ENCODE measurements at places on chromosomes 12 and 14.

DNA sequence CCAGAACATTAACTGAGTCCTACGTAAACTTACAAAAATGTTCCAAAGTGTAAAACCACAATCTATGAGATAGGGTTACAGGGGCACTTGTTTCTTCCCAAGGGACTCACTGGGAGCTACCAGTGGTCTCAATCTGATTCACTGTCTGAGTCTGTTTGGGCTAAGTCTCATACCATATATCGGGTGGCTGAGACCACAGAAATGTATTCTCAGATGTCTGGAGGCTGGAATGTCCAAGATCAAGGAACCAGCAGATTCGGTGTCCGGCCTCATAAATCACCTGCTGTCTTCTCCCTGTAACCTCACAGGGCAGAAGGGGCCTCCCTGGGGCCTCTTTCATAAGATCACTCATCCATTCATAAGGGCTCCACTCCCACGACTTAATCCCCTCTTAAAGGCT, 616.3 kb upstream of the TMEM132C start:
- DNase-seq, result no peak

DNA sequence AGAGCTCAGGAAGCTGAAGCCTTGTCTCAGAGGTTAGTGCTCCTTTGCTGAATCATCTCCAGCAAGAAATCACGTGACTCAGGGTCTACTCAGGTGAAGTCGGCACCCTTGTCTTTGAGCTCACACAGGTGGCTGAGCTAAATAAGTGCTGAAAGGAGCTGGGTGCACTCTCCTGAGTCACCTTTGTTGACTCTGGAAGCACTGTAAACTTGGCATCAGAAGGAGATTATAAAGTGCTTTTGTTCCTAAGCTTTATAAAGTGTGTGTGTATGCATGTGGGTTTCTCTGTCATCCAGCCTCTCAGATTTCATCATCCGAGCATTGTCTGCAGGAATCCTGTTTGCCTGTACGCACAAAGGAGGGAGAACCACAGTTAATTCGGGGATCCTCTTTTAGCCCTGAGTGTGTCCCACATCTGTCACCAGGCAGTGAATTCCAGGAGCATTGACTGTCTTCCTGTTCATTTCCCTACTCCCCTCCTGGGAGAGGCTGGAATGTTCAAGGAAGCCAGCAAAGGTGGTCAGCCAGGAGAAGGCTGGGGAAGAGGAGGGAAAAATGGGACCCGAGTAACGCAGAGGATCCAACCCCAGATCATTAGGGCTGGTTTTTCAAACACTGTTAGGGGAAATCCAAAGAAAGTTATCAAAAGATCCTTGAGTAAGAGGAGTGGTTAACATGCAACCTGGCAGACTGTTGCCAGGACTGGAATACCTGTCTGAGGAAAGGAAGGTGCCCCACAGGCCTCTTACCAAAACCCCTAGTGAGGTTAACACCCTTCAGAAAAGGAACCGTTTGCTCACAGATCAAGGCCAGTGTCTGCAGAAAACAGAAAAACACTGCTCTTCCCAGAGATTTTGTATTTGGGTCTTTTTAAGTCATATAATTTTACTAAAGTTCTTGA, 157.5 kb upstream of the HIF1A start:
- no peak for DNase-seq

DNA sequence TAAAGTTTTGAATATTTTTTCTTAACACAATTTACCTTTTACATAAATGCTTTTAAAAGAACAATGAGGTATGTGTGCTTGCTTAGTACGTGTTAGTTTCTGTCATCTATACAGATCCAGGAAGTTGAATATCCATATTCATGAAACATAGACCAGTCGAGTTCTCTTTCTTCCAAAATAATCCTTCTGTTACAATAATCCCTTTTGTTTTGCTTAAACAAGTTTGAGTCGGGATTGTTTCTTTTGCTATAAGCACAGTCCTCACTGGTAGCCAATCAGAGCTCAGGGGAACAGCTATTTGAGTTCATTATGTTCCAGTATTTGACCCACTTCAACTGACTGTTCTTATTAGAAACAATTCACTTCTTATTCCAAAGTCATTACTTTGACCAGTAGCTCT, 214.7 kb upstream of the FLRT2 start:
- no peak for DNase-seq

GRCh38 chr12:112183141-112184021, 58.0 kb downstream of the TRAFD1 start:
- DNase-seq, result no peak

DNA sequence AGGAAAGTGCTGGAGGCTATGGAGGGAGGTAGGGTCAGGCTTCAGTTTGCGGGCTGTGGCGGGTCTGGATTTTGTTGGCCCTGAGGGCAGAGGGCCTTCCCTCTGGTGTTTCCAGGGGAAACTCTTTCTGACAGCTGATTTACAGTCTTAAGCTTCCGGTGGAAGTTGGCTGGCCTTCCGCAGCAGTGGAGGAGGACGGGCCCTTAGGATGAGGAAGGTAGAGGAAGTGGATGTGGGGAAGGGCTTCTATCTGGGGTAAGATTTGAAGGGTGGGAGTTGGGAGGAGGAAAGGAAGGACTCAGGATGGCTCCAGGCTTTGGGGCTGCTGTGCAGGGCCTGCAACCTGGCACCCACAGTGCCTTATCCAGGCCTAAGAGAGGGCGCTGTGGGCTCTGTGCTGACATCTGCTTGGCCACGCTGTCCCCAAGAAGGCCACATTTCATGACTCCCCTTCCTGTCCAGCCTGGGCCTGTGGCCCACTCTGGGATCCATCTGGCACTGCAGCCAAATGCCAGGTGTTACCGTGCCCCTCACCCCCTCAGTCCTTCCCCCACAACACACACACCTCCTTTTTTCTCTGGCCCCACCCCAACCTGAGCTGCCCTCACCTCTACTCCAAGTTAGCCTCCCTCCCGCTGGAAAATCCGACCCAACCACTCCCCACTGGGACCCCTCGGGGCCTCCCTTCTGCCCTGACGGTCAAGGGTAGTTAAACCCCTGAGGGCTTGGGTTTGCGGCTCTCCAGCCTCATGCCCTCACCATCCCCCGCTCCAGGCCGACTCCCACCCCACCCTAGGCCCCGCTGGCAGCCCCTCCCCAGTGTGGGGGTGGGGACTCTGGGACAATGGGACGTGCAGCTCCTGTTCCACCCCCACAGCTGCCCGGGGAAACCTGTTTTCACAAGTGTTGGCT, 7.7 kb upstream of the PPP1R13B start:
- DNase-seq, result peak; percentile 46

GRCh38 chr12:113961921-113962710, 4.0 kb downstream of the RBM19 start:
- no peak for DNase-seq

GRCh38 chr12:19529951-19530636, 90.8 kb downstream of the AEBP2 start:
- no peak for DNase-seq

DNA sequence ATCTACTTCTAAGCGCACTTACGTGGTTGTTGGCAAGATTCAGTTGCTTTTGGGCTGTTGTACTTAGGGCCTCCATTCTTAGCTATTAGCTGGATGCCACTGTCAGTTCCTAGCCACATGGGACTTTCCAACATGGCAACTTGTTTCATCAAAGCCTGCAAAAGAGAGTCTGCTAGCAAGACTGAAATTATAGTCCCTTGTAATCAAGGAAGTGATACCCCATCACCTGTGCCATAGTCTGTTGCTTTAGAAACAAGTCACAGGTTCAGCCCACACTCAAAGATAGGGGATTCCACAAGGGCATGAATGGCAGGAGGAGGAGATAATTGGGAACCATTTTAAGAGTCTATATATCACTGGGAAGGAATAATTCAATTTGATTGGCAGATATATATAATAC, 27.1 kb upstream of the SLC17A8 start:
- DNase-seq, result no peak

DNA sequence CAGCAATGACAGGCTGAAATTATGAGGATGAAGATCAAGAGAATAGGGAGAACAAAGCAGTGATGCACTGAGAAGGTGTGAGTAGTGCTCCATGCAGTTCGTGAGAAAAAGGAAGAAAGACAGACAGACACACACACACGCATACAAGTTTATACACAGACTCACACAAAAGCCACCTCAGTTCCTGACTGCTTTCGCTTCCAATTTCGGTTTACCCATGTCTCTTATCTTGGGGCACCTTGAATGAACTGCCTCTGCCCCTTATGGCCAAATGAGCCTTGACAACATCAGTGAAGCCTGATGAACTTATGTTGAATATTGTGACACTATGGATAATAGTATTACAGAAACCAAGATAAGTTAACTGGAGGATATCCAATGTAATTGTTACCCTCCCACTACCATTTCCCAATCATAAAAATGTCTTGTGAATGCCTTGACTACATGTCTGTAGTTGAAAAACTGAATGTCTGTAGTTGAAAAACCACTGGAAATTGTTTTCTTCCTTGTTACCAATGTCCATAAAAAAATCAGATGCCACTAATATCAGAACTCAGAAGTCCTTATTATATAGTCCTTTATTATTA, 380.4 kb upstream of the DDHD1 start:
- DNase-seq, result no peak

GRCh38 chr12:115375186-115375991, 691.4 kb upstream of the TBX3 start:
- DNase-seq, result no peak

GRCh38 chr12:117975006-117975405, 6.2 kb upstream of the KSR2 start:
- no peak for DNase-seq

DNA sequence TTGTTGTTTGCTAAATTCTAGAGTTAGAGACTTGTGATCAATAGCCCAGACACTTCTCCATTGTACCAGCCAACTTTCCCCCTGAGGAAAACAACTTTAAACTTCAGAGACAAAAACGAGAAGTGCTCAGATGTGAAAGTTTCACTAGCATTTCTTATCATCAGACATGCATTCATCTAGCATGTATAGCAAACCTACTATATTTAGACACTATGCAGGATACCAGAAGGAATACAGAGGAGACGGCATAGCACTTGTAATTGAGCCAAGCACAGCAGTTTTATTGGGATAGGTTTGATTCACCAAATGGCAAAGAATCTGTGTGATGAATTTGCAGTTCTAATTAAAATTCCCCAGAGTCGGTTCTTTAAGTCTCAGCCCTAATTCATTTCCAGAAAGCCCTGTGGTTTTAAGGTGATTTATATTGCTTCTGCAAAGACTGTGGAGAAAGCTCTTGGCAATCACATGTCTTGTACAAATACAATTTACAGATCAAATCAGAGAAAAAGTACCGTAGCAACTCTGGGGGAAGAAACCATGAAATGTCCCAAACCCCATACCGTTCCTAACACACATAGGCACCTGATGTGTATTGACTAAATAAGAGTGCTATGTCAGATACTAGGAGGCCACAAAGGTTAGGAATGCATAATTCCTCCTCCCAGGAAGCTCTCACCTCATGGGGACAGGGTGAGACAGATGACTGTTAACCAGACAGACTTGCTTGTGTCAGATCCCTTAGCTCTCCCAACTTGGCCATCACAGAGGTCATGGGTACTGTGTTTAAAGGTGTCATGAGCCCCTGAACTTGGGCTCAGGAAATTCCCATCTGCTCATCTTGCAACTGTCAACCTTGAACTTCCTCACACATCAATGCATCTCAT, 69.6 kb upstream of the KRAS start:
- DNase-seq, result no peak

DNA sequence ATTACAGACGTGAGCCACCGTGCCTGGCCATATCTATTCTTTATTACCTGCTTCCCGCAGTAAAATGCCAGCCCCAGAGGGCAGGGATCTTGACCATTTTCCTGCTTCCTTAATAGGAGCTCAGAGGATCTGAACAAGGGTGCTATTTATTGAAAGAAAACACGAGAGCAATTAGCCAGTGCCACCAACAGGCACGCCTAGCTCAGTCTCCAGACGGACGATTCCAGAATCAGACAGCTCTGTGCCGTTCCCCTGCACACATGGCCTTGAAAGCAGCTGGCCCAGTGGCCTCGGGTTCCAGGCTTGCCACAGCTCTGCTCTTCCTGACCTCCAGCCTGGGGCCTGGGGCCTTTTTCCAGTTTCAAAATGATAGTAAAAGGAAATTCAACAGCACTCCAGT, 135.2 kb upstream of the RFLNA start:
- DNase-seq, result no peak

- DNase-seq, result no peak
Measured at GRCh38 chr14:55448141-55448614, 7.8 kb upstream of the TBPL2 start.
